ENCODE measurements at places on chromosomes 12 and 14.

DNA sequence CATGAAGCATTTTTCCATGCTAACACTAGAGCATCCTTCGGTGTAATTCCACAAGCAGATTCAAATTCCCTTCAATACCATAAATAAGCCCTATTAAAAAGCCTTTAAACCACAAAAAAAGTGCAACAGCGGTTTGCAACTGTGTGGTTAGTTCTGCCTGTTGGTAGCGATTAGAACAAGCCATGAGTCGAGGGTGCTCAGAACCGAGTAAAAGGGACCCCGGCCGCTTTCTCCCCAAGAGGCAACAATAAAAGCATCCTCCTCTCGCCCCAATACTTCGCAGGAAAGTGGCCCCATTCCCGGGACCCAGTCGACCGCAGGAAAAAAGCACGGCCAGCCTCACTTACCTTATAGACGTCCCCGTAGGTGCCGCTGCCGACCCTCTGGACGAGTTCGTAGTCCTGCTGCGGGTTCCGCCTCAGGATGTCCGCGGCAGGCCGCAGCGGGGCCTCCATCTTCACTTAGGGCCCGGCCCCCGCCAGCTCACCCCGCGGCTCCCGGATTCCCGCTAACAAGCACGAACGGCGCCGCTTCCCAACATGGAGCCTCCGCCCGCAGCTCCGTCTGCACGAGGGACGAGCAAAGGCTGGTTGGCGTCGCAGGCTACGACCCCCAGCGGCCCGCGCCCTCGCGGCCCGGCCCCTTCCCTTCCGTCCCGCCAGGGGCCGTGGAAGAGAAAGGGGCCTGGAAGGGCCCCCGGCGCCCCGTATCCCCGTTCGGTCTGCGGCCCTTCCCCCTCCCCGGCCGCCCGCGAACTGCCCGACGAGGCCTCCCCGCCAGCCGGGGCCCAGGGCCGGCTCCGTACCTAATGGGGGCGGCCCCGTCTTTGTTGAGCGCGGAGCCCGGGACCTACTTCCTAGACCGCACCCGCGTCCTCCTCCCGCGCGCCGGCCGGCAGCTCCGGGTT lies 521 bp downstream of the MAP4K5 start:
- no peaks in the 10 kb centered on the region for H3K36me3 ChIP-seq
- H3K4me3 ChIP-seq: peak overlapping the region; percentile 74
- H3K27me3 ChIP-seq: no peaks in the 10 kb centered on the region
- H3K4me1 ChIP-seq: peaks cover 44% of the 10 kb centered on the region

DNA sequence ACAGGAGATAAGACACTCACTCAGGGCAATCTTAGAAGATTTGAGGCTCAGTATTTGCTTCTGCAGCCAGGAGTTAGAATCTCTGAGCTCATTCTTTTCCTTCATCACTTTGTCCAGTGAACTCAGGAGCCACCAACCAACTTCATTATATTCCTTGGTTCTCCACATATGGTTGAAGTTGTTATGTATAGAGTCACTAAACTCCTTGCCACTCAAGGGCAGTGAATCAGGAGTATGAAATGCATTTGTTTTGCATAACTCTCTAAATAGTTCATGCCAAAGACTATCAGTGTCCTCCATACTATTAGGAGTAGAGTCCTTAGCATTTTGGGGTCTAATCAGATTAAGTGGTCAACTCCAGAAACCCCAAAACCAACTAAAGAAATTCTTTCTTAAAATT lies 150.6 kb downstream of the CCDC59 start:
- no peak for DNase-seq
- no peaks in the 10 kb centered on the region for H3K36me3 ChIP-seq
- H3K4me3 ChIP-seq: no peak overlapping the region
- H3K27ac ChIP-seq: no peak overlapping the region
- no peaks in the 10 kb centered on the region for H3K4me1 ChIP-seq
- H3K27me3 ChIP-seq: no peaks in the 10 kb centered on the region

DNA sequence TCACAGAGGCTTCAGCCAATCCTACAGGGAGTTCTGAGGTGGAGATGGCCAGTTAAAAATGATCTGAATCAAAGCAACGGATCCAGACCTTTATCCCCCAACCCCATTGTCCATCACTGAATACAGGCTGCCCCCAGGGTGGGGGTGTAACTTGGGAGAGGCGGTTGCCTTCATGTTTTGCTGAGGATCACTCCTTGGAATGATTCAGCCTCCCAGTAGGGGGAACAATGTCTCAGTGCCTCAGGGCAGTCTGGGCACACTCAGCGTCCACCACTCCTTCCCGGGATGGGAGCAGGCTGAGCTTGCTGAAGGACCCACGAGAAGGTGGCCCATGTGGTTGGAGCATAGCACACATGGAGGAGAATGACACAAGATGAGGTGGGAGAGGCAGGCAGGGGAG lies 60.2 kb downstream of the RFX4 start:
- no peak overlapping the region for H3K4me3 ChIP-seq
- no peak overlapping the region for H3K27ac ChIP-seq
- H3K4me1 ChIP-seq: no peaks in the 10 kb centered on the region

GRCh38 chr12:2046957-2047356 lies 5.8 kb upstream of the CACNA1C start:
- peaks cover 9% of the 10 kb centered on the region for H3K27me3 ChIP-seq
- no peak overlapping the region for H3K4me3 ChIP-seq
- H3K27ac ChIP-seq: no peak overlapping the region
- no peak for DNase-seq
- peaks cover 2% of the 10 kb centered on the region for H3K4me1 ChIP-seq

DNA sequence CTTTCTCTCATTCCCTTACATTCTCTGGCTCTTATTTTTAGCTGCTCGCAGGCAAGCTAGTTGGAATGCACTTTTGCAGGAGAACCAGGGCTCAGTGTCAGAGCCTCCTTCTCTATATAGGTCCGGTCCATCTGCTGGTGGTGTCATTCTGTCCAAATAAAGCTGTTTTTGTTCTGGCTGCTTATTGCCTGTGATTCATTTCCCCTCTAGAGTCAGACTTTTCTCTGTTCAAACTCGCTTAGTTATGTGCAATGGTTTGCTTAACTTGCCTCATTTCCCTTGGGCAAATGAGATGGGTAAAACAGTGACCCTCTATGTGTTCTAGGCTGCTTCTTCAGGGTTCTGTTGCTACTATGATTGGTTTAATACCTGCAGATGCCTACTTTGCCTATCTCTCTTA lies 2.9 kb downstream of the SMARCD1 start:
- H3K27ac ChIP-seq: no peak overlapping the region
- peaks cover 29% of the 10 kb centered on the region for H3K36me3 ChIP-seq
- H3K27me3 ChIP-seq: no peaks in the 10 kb centered on the region
- H3K4me1 ChIP-seq: peaks cover 18% of the 10 kb centered on the region

DNA sequence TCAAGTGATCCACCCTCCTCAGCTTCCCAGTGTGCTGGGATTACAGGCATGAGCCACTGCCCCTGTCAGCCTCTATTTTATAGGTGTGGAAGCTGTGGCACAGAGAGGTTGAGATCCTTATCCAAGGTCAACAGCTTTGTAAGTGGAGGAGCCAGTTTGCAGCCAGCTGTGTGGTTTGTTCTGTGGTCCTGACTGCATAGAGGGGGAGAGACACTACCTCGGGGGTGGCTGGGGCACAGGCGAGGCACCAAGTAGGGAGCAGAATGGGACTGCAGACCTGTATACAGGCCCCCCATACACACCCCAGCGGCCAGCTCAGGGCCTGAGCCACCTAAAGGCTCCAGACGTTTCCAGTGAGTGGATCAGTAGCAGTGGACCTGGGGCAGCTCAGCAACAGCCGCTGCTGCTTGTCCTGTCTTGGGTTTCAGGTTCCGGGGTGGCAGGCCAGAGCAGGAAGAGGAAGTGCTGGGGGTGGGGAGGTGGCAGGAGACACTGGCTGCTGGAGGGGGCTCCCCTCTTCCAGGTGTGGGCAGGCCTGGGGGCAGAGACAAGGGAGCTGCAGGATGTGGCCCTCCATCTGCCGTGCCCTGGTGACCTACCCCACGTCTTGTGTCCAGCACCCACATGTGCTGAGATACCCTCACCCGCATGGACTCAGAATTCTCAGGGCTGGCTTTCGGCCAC lies 11.0 kb downstream of the ORAI1 start:
- H3K36me3 ChIP-seq: peaks cover 1% of the 10 kb centered on the region
- DNase-seq: peak; percentile 37
- H3K27ac ChIP-seq: peak overlapping the region; percentile 69
- peak overlapping the region; percentile 53 for H3K4me3 ChIP-seq

- H3K27ac ChIP-seq: no peak overlapping the region
- no peaks in the 10 kb centered on the region for H3K36me3 ChIP-seq
- no peak for DNase-seq
- H3K4me3 ChIP-seq: no peak overlapping the region
- no peaks in the 10 kb centered on the region for H3K27me3 ChIP-seq
- no peaks in the 10 kb centered on the region for H3K4me1 ChIP-seq
Measured at GRCh38 chr12:3341594-3341993, 149.4 kb upstream of the PRMT8 start.

- DNase-seq: no peak
- no peaks in the 10 kb centered on the region for H3K27me3 ChIP-seq
- no peaks in the 10 kb centered on the region for H3K36me3 ChIP-seq
- no peak overlapping the region for H3K27ac ChIP-seq
Measured at GRCh38 chr14:95620659-95621059, 65.6 kb upstream of the TCL1B start.

DNA sequence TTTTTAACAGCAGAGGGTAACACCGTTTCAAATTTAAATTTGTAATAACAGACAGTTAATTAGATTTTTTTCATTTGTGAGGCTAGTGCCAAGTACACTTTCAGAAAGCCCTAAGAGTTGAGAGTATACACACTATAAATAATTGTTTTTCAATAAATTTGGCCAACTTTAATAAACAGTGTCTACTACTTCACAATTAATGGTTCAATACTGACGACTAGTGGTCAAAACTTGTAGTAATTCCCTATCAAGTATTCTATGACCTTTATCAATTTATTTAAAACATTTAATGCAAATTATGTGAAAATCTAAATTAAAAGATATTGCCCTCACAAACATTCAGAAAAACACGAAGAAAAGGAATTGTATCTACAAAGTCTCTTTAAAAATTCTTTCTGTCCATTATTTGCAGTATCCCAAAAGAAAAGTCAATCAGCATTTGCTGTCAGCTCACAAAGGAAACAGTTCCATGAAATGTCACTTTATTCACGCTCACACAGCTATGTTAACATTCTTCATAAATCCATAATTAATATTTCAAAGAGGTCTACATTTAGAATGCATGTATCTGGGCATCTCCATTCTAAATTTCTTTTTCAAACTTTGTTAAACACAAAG lies 91.2 kb downstream of the CEP128 start:
- H3K27ac ChIP-seq: no peak overlapping the region
- no peaks in the 10 kb centered on the region for H3K4me1 ChIP-seq
- no peak overlapping the region for H3K4me3 ChIP-seq
- H3K27me3 ChIP-seq: no peaks in the 10 kb centered on the region

DNA sequence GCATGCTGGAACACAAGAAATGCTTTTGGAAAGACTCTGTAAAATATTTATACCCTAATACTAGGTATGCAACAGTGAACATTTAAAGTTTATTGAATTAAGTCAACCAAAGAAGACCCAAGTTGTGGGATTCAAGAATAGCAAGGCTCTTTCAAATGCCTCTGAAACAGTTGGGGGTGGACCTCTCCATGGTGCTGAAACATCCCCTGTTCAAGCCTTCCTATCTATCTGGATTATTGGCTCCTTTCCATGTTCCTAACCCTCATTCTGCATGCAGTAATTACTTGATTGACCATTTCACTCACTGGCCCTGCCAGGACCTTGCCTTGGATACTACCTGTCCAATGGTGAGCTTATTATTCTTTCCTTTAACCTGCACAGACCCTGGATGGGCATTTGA lies 349.7 kb downstream of the NRXN3 start:
- H3K36me3 ChIP-seq: no peaks in the 10 kb centered on the region
- no peaks in the 10 kb centered on the region for H3K4me1 ChIP-seq
- H3K27ac ChIP-seq: no peak overlapping the region
- DNase-seq: no peak
- no peak overlapping the region for H3K4me3 ChIP-seq

GRCh38 chr14:69692594-69692993 lies 74.3 kb upstream of the SRSF5 start:
- no peak overlapping the region for H3K27ac ChIP-seq
- H3K36me3 ChIP-seq: no peaks in the 10 kb centered on the region
- no peak for DNase-seq
- no peaks in the 10 kb centered on the region for H3K27me3 ChIP-seq
- H3K4me3 ChIP-seq: no peak overlapping the region
- peaks cover 36% of the 10 kb centered on the region for H3K4me1 ChIP-seq

DNA sequence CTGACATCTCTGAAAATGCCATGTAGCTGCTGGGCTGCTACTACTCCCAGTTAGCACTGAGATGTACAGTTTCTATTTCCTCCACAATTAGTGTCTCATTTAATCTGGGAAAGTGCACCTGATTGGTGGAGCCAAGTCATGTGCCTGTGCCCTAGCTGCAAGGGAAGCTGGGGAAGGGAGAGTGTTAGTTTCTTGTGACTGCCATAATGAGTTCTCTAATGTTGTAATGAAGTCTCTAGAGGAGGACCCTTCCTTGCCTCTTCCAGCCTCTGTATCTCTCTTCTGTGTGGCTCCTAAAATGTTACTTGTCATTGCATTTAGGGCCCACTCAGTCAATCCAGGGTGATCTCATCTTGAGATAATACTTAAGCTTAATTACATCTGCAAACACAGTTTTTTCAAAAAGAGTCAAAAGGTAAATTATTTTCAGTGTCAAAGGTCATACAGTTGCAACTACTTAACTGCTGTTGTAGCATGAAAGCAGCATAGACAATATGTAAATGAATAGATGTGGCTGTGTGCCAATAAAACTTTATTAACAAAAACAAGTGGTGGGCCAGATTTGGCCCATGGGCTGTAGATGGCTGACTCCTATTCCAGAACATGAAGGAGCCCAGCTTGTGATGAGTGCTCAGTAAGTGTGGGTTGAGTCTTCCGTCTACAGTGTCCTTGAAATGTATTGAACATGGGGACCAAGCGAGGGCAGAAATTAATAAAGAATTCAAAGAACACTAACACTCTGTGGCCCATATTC lies 137.2 kb upstream of the MAP1LC3B2 start:
- no peak overlapping the region for H3K27ac ChIP-seq
- no peaks in the 10 kb centered on the region for H3K4me1 ChIP-seq
- no peak for DNase-seq
- no peak overlapping the region for H3K4me3 ChIP-seq
- no peaks in the 10 kb centered on the region for H3K27me3 ChIP-seq

DNA sequence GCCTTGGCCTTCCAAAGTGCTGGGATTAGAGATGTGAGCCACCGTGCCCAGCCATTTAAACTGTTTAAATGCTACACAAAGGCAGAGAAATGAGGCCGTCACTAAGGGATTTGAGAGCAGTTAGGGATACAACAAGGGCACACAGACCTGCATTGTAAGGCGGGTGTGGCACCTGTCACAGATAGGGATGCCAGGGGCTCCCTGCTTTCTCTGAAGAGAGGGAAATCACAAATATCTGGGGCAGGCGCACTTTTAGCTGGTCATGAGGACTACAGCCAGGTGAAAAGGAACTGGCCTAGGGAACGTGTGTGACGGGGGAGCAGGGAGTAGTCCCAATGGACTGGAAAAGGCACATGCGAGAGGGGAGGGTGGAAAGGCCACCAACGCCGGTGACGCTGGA lies 9.7 kb downstream of the SSH1 start:
- no peak overlapping the region for H3K27ac ChIP-seq
- no peaks in the 10 kb centered on the region for H3K4me1 ChIP-seq
- peaks cover 16% of the 10 kb centered on the region for H3K36me3 ChIP-seq
- no peak for DNase-seq
- no peak overlapping the region for H3K4me3 ChIP-seq

Measured in CD8-positive, alpha-beta memory T cell (primary cell).